ENCODE measurements at places on chromosomes 2 and 18.

DNA sequence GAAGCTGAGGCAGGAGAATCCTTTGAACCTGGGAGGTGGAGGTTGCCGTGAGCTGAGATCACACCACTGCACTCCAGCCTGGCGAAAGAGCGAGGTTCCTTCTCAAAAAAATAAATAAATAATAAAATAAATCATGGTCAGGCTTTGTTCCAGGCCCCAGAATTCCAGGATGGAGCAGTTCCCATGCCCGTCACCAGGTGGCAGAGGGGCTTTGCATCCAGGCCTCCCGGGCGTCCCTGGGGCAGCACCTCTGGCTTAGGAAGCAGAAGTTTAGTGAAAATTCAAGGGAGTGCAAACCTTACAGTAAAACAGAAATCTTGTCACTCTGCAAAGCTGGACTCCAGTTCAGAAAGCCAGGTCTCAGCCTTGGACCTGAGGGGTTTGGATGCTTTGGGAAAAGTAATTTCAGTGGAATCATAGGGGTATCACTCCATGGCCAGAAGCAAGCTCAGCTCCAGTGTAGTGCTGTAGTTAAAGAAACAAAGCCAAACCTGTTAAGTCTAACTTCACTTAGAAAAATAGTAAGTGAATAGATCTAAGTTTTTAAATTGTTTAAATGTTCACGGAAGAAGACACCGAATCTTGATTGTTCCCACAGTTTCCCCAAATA lies 512.7 kb downstream of the CMPK2 start:
- DNase-seq, result no peak

DNA sequence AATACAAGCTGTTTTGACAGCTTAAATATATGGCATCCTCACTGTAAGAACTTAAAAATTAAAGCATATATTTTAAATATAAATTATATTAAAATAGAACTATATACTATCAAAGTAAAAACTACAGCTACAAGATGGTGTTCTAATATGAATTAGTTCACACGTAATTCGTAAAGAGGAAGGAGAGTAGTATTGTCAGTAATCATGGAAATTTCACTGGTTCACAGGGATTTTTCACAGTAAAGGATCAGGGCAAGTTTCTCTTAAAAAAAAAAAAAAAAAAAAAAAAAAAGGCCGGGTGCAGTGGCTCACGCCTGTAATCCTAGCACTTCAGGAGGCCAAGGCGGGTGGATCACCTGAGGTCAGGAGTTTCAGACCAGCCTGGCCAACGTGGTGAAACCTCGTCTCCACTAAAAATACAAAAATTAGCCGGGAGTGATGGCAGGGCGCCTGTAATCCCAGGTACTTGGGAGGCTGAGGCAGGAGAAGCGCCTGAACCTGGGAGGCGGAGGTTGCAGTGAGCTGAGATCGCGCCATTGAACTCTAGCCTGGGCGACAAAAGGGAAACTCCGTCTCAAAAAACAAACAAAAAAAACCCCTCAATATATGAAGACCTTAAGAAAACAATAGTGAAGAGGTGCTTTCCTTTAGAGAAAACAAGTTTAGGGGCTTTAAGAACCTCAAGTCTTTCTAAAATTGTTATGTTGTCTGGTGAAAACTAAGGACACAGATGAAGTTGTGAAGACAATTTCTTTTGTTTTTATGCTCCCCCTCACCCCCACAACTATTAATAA lies 32.5 kb downstream of the PNO1 start:
- no peak for DNase-seq

GRCh38 chr2:30629866-30630265 lies 177.4 kb downstream of the CAPN13 start:
- DNase-seq, result no peak

DNA sequence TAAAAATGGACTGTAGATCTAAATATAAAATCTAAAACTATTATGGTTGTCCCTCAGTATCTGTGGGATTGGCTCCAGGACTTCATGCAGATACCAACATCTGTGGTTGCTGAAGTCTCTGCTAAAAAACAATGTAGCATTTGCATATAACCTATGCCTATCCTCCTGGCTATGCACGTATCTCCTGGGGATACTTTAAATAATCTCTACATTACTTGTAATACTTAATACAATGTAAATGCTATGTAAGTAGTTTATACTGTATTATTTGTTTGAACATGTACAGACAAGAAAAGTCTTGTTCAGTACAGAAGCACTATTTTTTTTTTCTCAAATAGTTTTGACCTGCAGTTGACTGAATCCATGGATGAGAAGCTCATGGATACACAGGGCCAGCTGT lies 134.9 kb downstream of the ZAP70 start:
- DNase-seq, result no peak

- DNase-seq, result no peak
These were observed 21.6 kb downstream of the PMAIP1 start for GRCh38 chr18:59921384-59921891.

DNA sequence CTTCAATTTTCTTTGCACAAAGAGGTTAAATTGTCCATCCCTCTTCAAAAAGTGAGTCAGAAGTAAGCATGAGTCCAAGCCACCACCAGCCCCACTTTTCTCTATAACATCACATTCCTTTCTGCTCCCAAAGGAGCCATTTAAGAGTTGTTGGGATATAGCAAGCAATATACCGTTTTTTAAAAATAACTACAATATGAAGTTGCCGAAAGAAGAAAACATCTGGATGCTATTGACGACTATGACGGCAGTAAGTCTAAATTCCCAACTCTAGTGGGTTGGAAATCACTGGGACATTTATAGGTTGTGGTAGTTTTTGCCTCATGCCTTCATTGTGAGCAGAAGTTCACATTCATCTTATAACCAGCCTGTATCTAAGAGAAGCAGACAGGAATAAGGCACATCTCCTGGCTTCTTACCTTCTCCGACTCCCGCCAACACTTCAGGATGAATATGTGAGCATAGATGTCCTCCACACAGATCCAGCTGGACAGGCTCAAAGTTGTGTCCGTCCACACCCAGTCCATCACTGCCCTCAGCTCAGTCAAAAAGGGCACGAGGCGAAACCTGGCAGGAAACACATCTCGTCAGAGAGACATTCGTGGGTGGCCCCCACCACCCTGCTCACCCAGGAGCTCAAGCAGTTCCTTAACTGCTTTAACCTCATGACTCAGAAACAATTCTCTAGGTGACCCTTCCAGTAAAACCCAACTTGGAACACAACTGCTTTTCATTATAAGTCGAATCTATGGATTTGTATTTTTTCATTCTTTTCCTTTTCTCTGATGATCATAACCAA lies 163.6 kb downstream of the NAPG start:
- DNase-seq, result no peak

GRCh38 chr2:204134421-204134820 lies 197.9 kb downstream of the ICOS start:
- no peak for DNase-seq

DNA sequence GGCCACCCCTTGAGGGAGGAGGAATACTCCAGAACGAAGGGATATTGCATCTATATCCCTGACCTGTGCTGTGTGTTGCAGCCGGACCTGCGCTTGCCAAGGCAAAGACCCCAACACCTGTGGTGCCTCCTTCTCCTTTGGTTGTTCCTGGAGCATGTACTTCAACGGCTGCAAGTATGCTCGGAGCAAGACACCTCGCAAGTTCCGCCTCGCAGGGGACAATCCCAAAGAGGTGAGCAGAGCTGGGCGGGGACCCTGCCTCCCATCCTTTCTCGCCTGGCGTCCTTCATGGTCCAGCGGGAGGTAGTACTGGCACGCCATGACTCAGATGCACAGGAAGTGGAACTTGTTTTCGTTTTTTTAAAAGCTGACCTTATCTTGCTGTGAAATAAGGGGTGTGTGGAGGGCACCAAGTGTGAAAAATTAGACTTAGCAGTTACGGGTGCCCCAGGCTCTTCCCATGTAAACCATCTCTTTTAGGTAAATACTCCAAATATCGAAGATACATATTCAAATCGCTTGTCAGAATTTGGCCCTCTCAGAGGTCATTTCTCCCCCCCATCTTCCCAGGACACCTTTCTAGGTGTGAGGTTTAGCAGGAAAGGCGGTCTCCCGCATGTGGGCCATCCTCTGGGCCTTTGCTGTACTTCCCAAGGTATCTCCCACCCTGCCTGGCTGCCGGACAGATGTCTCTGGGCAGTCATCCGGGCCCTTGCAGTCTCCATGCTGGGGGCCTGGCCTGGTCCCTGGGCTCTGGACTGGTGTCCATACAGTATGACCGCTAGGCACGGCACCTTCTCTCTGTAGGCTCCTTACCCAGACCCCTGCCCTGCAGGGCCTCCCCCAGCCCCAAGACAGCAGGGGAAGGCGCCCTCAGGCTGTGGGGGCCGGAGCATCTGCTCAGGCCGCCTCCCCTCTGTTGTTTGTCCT lies 57.6 kb downstream of the BOLA3 start:
- DNase-seq, result no peak

DNA sequence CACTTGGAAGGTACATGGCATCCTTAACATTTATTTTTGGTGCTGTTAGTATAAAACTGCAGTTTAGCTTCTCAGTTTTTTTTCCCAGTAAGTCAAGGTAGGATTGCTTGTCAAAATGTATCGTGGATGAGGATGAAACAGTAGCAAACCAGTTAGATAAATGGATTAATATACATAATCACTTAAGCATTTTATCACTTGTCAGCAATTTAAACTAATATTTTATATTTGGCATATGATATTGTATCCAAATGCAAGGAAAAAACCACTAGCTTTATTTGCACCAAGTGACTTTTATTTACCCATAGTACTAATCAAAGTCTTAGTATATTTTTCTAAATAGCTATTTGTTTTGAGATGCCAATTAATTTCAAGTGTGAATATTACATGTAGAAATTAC lies 137.7 kb upstream of the XIRP2 start:
- DNase-seq, result no peak

- no peak for DNase-seq
These were observed 31.4 kb downstream of the MAP4K4 start for GRCh38 chr2:101728865-101729264.

DNA sequence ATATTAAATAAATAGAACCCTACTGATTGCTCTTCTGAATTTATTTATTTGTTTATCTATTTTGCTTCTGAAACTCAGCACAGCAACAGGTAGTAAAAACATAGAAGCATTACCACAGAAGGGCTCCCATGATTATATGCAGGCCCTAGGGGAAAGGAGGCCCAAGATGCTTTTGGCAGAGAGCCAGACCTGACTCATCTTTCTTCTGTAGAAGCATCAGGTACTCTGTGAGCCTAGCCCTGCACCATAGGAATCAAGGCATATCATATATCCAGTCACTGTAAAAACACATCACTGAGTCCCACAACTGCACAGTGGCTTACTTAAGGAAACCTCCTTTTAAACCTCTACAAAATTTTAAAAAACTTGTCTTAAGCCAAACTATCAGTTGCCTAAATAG lies 1.8 kb downstream of the SCN9A start:
- DNase-seq, result no peak

DNA sequence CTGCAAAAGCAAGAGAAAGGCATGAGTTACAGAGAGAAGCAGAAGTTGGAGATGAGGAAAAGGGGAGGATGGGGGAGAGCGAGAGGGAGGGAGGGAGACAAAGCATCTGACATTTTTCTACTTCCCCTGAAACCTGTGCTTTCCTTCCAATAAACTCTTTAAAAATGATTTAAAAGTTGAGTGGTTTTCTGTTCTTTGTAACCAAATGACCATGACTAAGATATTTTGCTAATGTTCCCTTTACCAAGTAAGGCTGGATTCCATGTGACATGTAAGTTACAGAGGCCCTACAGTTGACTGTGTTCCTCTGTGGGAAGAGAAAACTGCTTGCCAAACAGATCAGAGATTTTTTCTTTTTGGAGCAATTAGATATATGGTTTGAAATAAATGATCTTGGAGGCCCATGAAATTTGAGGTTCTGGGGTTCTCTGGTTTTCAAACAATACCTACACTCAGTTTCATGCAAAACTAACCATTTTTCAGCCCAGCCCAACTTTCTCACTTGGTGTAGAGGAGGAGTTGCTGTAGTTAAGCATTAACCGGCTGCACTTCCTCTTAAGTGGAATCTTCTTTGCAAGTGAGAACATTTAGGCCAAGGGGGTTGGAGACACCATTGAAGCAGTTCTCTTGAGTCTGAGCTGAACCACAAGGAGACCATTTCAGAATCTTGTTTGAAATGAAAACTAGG lies 34.5 kb downstream of the INSIG2 start:
- DNase-seq, result no peak

- DNase-seq, result no peak
These were observed 58.5 kb downstream of the ACOXL start for GRCh38 chr2:110790907-110791306.

DNA sequence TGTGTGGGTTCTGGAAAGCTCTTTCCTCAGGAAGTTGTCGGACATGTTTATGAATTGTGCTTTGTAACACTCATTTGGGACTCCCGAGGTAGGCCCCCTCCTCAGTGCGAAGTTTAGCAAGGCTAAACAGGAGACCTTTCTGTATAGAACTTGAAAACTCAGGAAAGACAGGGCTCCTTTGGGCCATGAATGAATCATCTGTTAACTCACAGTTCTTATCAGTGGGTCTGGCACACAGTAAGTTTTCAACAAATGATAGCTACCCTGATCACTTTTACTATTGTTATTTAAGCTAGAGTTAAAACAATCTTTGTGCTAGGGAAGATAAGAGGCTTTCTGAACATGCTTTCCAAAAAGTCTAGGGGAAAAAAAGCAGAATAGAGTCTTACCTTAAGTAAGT lies 430.5 kb upstream of the ETAA1 start:
- DNase-seq, result no peak

DNA sequence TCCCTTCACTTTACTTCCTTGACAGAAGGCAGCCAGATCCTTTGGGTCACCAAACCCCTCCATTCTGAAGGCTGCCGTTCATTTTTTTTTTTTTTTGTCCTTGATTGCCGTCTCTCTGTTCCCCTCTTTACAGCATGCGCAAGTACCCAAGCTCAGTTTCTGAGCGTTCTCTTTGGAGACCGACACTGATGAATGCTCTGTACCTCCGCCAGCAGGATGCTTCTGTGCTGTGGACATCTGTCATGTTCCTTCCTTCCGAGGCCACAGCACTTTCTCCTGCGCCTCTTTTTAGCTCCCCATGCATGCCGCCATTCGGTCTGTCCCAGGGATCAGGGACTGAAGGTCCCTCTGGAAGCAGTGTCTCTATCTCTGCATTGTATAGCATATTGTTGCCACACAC lies 278.7 kb upstream of the RAB12 start:
- no peak for DNase-seq

DNA sequence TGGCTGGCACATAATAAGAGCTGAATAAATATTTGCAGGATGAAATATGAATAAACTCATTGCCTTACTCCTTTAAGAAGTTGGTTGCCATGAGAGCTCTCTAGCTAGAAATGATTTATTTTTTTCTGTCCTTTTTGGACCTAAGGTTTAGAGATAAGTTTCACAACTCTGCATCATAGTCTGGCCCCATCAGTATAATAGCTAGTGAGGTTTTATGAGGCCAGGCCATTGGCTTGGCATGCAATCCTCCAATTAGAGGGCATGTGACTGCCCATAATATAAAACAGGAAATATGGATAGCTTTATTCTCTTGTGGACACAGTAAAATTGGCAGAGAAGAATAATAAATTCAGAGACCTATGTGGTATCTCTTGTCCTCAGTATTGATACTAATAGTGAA lies 26.2 kb upstream of the INSIG2 start:
- no peak for DNase-seq

GRCh38 chr2:179898873-179899272 lies 37.5 kb upstream of the ZNF385B start:
- DNase-seq, result no peak

DNA sequence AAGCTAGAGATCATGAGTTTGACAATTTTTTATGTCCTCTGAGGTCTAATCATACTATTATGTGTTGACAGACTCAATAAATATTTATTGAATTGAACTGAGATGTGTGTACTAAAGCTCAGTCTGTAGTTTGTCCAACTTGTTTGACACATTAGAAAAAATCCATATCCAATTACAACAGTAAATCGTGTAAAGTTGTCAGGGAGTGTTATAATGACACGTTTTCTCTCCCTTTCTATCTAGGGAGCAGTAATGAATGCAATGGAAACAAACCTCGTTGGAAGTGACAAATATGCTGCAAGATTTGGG lies 28.4 kb downstream of the ITGA4 start:
- DNase-seq, result no peak
